ENCODE measurements at places on chromosomes 1 and 21. TPM values are rescaled to one million over a fixed set of nuclear protein-coding genes. Genes with fewer than 3 reads are reported as not detected.

The WDR64 gene
- not detected for total RNA-seq

The TRAPPC3 gene
- 85.3 TPM for total RNA-seq

The LRRC71 gene
- under 0.01 TPM for total RNA-seq

The GPR25 gene
- total RNA-seq, result not detected

The STYXL2 gene
- not detected for total RNA-seq

The PLEKHA6 gene
- 0.65 TPM for total RNA-seq

The AMY1A gene
- not detected for total RNA-seq

The IL12RB2 gene
- total RNA-seq, result not detected

The FAM110D gene
- total RNA-seq, result 6.0 TPM

The ACBD6 gene
- 47.9 TPM for total RNA-seq

The RNF220 gene
- total RNA-seq, result 34.0 TPM

The FCRL6 gene
- total RNA-seq, result not detected

The TAS1R1 gene
- not detected for total RNA-seq

The RRAGC gene
- 13.3 TPM for total RNA-seq

The NPPA gene
- not detected for total RNA-seq

The NBPF4 gene
- total RNA-seq, result not detected

The SDCCAG8 gene
- total RNA-seq, result 34.3 TPM

The PDZK1 gene
- not detected for total RNA-seq

The FGR gene
- 0.20 TPM for total RNA-seq

The LCE3C gene
- total RNA-seq, result not detected

The PIK3R3 gene
- 11.7 TPM for total RNA-seq

The OPRD1 gene
- total RNA-seq, result not detected

The LCE2B gene
- total RNA-seq, result not detected

The RUNX3 gene
- total RNA-seq, result not detected

The DEPDC1 gene
- 7.6 TPM for total RNA-seq

The C8A gene
- not detected for total RNA-seq

The KRTAP7-1 gene
- not detected for total RNA-seq

The SERPINC1 gene
- not detected for total RNA-seq

The FABP3 gene
- 0.20 TPM for total RNA-seq

The NPR1 gene
- 5.9 TPM for total RNA-seq

The ARHGEF16 gene
- 0.20 TPM for total RNA-seq

The GJB3 gene
- not detected for total RNA-seq

The SYT11 gene
- total RNA-seq, result 15.5 TPM

The RBM11 gene
- total RNA-seq, result not detected

The UQCRHL gene
- total RNA-seq, result 3.3 TPM

The NTNG1 gene
- total RNA-seq, result not detected

The OVAAL gene
- not detected for total RNA-seq

The CLEC20A gene
- total RNA-seq, result not detected

The DENND2D gene
- 1.4 TPM for total RNA-seq

Data from lung microvascular endothelial cell (primary cell).